G401 (cell line): ENCODE measurements at places on chromosomes 3 and 15.

DNA sequence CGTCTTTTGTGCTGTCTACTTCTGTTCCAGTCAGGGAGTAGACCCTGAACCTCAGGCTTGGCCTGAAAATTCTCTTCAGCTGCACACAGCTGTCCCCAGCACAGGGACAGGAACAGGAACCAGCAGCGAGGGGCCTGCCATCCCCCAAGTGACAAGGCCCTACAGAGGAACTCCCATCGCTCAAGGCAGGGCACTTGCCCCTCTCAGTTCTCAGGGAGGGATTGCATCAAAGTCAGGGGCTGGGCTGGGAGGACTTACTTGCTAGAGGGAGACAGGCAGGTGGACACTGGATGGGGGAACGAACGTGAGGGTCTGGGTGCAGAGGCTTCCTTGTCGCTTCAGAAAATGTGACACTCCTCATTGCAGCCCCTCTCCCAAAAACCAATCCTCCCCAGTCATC lies 163.6 kb downstream of the CHSY1 start:
- DNase-seq: no peak

- DNase-seq: no peak
These were observed 189.0 kb downstream of the MBNL1 start for GRCh38 chr3:152457500-152458375.

GRCh38 chr3:39980781-39981180 lies 171.4 kb downstream of the MYRIP start:
- DNase-seq: no peak

DNA sequence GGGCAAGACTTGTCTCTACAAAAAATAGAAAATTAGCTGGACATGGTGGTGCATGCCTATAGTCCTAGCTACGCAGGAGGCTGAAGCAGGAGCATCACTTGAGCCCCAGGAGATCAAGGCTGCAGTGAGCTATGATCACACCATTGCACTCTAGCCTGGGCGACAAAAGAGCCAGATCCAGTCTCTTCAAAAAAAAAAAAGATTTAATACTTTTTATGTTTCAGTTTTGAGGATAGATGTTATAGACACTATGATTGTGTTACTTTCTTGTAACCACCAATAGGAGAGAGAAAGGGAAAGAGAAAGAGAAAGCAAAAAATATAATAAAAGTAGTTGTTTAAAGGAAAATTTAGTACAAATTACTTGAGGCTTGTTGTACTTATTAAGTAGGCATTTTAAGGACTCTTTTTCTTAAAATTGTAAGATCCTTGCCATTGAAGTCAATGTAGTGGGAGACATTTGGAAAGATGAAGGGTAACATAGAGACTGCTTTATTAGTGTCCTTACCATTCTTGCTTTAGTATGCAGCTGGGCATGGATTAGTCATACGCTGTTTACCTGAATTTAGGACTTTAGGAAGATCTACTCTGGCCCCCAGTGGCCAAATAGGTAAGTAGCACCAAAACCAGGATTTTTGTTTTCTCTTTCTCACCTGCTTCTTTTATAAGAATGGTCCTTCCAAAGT lies 35.1 kb upstream of the ZDHHC23 start:
- peak; percentile 61 for DNase-seq

- no peak for DNase-seq
These were observed 130.6 kb upstream of the STT3B start for GRCh38 chr3:31402117-31402516.

GRCh38 chr3:45647148-45647619 lies 42.0 kb upstream of the SACM1L start:
- DNase-seq: peak; percentile 71

- no peak for DNase-seq
These were observed 193.9 kb upstream of the SUCLG2 start for GRCh38 chr3:67848299-67848698.

DNA sequence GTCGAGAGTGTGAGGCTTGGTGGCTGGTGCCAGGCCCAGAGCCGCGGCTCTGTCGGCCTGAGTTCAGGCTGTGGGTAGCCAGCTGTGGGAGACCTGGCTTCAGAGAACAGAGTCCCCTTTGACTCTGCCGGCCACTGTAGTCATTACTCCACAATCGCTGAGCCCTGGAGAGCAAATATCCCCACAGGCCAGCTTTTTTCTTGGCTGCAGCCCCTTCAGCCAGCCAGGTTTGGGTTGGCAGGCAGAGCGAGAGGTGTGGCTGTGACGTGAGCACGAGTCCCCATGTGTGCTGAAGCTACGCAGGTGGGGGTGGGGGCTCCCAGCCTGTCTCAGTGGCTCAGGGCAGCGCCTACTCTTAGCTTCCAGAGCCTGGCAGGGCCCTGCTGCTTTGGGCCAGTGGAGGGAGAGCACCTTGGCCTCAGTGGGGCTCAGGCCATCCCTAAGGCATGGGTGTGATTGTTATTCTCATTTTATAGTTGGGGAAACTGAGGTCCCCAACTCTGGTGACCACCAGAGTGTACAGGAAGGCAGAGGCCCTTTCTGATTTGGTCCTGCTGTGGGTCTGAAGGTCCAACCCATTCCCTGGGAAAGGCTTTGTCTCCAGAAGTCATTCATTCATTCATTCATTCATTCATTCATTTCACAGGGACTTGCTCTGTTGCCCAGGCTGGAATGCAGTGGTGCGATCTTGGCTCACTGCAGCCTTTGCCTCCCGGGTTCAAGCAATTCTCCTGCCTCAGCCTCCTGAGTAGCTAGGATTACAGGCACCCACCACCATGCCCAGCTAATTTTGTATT lies 45.7 kb upstream of the LCTL start:
- DNase-seq: no peak

GRCh38 chr15:41886741-41887140 lies 7.1 kb downstream of the SPTBN5 start:
- no peak for DNase-seq

GRCh38 chr15:86103825-86104224 lies 24.2 kb downstream of the AGBL1 start:
- DNase-seq: no peak

GRCh38 chr15:58777107-58777506 lies 6.0 kb downstream of the MINDY2 start:
- DNase-seq: no peak

DNA sequence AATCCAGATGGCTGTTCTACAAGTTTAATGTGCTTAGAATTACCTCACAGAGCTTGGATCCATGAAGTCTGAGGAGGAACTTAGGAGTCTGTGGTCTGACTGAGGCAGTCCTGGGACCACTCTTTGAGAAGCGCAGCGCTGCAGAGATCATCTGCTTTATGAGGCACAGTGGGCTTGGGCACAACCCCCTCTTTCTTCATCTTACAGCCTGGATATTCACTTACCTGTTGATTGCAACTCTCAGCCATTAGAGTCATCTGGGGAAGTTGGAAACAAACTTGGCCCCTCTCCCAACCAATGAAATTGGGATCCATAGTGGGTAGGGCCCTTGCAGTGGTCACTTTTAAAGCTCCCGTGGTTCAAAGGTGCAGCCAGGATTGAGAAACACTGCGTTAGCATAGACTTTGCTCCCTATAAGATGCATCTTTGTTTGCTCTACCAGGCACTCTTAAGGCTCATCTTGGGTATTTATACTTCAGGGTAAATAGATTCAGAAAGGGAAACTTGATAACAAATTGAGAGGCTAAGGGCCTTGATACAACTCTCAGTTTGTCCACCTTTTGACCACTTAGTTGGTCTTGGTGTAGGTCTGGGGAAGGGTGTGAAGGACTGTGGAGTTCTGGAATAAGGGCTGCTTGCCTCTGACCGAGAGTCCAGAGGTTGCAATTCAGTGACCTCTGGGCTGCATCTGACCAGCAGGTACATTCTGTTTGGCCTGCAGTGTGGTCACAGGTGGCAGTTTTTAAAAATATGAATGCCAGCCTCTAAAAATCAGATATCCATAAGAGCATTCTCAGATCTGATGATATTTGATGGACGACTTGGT lies 22.8 kb downstream of the FEM1B start:
- no peak for DNase-seq

- peak; percentile 29 for DNase-seq
These were observed 767 bp downstream of the GLT8D1 start for GRCh38 chr3:52704611-52705437.

- no peak for DNase-seq
These were observed 12.3 kb upstream of the FETUB start for GRCh38 chr3:186627852-186628414.

- DNase-seq: no peak
These were observed 111.0 kb upstream of the SYNPR start for GRCh38 chr3:63167113-63167512.

DNA sequence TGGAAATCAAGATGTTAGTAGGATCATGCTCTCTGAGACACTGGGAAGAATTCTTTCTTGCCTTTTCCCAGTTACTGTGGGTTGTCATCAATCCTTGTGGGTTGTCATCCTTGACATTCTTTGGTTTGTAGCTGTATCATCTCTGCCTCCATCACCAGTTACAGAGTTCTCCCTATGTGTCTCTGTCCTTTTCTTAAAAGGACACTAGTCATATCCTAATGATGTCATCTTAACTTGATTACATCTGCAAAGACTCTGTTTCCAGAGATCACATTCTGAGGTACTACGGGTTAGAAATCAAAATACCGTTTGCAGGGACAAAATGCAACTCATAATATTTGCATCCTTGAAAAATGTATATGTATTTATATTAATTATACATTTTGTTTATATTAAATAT lies 500.4 kb downstream of the ZBBX start:
- DNase-seq: no peak

GRCh38 chr15:60389261-60390077 lies 8.3 kb downstream of the ANXA2 start:
- no peak for DNase-seq

GRCh38 chr3:66394753-66395249 lies 106.0 kb downstream of the LRIG1 start:
- no peak for DNase-seq

DNA sequence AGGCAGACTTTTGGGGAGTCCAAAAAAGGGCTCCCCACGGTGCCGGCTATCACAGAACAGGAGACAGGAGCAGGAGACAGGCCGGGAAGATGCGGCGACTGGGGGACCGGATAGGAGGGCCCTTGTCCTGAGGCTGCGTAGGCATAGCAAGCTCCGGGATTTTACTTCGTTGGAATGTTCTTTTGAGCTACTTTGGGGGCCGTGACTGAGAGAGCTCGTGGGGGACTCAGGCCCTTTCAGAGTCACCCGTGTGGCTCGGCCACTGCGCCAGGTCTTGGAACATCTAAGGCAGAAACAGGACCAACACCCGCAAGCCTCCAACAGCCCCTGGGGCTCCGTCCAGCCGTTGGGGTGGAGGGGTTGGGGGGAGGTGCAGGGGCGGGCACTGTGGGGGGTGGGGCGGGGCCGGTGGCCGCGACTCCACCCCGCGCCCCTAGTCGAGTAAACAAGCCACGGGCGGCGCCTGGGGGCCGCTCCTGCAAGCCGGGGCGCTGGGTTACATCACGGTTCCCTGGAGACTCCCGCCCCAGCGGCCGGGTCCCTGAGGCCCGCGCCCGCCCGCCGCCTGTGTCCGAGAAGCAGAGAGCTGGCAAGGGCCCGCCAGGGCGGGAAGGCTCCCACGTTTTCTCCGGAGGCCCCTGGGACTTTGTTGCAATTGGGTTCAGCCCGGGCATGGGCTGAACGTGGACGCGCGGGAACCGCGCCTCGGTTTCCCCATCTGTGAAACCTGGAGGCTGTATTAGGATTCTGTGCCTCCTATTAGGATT lies 23.3 kb upstream of the C15orf39 start:
- DNase-seq: no peak

DNA sequence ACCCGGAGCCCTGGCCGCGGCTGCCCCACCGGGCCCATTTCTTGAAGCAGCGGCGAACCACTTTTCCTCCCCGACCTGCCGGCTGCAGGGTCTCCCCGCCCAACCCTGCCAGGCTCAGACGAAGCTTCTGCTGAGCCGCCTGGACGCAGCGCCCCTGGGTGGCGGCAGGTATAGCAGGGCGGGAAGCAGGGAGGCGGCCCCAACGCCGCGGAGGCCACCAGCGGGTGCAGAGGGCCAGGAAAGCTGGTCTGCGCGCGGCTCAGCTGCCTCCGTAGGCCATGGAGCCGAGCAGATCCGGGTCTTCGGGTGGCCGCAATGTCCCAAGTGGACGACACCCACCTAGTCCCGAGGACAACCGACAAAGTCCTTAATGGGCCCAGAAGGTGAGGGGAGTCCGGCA lies 21.9 kb upstream of the SRPRB start:
- DNase-seq: no peak

DNA sequence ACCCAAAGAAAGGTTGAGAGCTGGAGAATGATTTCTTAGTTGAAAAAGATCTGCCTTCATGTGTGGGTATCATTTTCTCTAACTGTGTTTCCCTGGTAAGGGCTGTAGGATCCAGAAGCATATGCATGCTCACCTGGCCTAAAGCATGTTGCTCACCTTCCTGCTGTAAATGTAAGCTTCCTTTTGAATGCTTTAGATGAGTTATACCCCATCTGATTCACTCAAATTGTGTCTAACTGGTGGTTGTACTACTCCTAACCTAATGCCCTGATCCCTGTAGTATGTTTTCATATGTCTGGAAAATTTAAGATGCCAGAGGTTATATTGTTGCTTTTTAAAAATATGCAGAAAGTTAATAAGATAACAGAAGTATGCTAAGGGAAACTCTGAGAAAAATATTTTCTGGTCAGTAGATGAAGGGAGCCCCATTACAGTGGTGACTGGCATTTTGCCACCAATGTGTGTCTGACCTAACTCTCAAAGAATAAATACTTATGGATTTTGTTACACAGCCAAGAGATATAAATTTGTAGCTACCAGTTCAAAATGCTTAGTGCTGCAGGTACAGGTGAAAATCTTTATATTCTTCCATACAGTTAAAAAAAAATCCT lies 7.7 kb downstream of the FILIP1L start:
- DNase-seq: no peak

GRCh38 chr3:37444696-37445095 lies 270.3 kb upstream of the LRRFIP2 start:
- DNase-seq: no peak

DNA sequence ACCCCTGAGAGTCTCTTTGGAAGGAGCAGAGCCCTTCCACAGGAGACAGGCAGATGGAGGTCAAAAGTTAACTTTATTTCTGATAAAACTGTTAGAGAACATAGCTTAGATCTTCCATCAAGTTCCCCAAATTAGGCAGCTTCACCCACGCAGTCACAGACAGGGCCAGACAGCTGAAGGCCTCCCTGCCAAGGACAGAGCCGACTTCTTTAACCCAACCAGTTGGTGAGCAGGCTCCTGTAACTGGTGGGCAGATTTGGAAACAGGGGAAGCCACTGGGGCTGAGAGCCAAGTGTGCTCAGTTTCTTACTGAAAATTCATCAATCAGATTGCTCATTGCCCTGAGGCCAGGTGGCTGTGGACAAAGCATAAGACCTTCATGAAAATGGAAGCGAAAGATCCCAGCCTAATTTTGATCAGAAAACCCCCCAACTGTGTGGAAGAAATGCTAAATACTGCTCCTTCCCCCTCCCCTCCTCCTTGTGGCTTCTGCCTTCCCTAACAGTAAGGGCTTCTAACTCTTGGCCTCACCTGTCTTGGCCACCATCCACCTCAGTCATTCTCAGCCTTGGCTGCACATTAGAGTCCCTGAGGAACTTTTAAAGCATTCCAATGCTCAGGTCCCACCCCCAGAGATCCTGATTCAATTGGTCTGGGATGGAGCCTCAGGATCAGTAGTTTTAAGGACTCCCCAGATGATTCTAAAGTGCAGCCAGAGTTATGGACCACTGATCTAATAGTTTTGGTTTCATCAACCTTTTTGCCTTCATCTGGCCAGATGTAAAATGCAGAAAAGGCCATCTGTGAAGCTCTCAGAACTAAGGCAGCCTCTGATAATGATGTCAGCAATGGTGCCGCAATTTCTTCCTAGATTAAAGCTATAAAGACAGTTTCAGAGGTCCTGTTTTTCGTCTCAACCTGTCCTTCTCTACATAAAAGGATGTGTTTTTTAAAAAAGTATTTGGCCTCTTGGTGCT lies 11.5 kb downstream of the CLRN1 start:
- DNase-seq: no peak
